ENCODE measurements at places on chromosomes 12 and 14.

DNA sequence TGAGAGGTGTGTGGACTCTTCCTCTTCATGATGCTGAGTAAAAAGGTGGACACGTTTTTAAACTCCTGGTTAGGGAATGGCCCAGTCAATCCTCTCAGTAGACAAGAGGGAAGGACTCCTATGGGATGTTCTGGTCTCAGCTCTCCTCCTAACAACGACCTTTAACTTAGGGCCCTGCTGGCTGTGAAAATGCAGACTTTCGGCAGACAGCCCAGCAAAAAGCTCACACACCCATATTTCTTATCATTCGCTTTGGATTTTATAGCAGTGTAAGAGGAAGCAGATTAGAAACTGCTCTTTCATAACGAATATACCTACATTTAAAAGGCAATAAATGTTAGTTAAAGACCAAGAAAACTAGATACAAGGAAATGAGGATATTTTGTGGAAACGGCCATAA, 18.0 kb upstream of the YARS2 start:
- peaks cover 57% of the 10 kb centered on the region for H3K27me3 ChIP-seq
- no peak for ATAC-seq
- H3K27ac ChIP-seq, result no peak overlapping the region
- no peaks in the 10 kb centered on the region for H3K36me3 ChIP-seq
- no peaks in the 10 kb centered on the region for H3K4me1 ChIP-seq

DNA sequence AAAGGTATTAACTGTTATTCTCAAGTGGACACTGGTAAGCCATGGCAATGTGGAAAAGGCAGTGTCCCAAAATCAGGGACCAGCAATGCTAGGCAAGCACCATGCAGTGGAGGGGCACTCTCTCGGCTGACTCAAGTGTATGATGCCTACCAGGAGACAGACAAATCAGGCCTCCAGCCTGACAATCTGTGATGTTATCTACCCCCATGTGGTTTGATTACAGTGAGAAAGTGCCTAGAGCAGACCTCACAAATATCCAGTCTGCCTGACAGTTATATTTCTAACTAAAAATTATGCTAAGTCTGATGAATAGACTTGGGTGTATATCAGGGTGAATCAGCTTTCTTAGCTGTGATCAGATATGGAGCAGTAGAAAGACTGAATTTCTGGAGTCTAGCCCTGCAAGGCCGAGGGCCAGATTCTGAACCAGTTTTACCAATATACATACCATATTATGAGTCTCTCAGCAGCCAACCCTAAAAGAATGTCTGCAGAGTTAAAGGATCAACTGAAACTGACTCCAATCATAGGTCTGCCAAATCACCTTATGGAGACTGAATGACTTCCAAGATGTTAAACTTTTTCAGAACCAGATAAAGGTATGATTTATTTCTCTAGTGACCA, 3.2 kb downstream of the PLBD1 start:
- ATAC-seq, result no peak
- H3K4me3 ChIP-seq, result no peak overlapping the region
- no peaks in the 10 kb centered on the region for H3K36me3 ChIP-seq

- no peaks in the 10 kb centered on the region for H3K36me3 ChIP-seq
- peaks cover 17% of the 10 kb centered on the region for H3K27me3 ChIP-seq
- H3K4me1 ChIP-seq, result peaks cover 22% of the 10 kb centered on the region
- H3K4me3 ChIP-seq, result no peak overlapping the region
- peak; percentile 87 for ATAC-seq
Measured at GRCh38 chr12:67515679-67516340, 132.7 kb upstream of the DYRK2 start.

- no peak overlapping the region for H3K27ac ChIP-seq
- H3K36me3 ChIP-seq, result no peaks in the 10 kb centered on the region
Measured at GRCh38 chr14:100677152-100677551, 49.5 kb upstream of the DLK1 start.

DNA sequence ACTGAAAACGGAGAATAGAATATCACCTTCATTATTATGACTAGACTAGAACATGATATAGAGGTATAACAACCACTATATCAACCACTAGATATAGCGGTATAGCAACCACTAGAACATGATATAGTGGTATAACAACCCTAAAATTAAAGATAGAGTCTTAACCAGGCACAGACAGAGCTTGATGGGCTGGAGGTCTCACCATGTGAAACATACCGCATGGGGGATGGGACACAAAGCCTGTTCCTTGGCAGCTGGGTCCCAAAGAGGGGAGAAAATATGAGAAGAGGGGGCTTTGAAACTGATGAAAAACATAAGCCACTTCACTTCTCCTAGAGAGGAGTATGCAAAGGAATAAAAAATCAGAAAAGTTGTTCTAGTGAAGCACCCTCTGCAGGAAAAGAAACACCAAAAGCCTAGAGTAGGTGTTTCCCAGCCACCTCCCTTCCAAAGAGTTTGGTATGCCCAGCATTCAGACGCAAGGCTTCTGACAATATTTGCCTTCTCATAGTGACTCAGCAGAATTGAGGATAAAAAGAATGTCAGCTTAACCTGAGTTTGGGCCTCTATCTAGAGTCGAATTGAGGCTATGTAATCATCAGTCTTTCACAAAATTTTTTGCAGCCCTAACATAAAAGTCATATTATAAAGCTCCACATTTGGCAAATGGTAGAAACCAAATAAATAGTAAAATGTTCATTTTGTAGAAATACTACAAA, 316.4 kb downstream of the NOVA1 start:
- no peaks in the 10 kb centered on the region for H3K36me3 ChIP-seq
- no peak for ATAC-seq

GRCh38 chr12:28958553-28959195, 190.4 kb upstream of the FAR2 start:
- no peak overlapping the region for H3K4me3 ChIP-seq
- ATAC-seq, result no peak
- H3K4me1 ChIP-seq, result no peaks in the 10 kb centered on the region

DNA sequence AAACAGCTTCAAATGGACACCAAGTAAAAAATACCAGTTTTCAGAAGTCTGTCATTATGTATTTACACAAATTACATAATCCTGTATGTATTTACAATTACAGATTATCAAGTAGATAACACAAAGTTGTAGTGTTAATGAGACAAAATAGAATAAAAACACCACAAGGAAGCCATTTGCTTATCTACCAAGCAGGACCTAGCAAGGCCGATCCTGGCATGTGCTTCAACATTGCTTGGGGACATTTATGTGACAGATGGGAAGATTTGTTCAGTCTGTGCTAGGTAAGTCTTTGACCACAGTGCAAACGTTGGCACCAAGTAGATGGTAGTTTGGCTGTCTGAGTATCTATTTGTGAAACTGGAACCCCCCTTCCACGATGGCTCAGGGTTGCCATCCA, 35.8 kb downstream of the BCAT1 start:
- no peaks in the 10 kb centered on the region for H3K4me1 ChIP-seq
- no peak overlapping the region for H3K27ac ChIP-seq
- no peaks in the 10 kb centered on the region for H3K27me3 ChIP-seq
- ATAC-seq, result no peak
- H3K4me3 ChIP-seq, result no peak overlapping the region
- H3K36me3 ChIP-seq, result no peaks in the 10 kb centered on the region

DNA sequence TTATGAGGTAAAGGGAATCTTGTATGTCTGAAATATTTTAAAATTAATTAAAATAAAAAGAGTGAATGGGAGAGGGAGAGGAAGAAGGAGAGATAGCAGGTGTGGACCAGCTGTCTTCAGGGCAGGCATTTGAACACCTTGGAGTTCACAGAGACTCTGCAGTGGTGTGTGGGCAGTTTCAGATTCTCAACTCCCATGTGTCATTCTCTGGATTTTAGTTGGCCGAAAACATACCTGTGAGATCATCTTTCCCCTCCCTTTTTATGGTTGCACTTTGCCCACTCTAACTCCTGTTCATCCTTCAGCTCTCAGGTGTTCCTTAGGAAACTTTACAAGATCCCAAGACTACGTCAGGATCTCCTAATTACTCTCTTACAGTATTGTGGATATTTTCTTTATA, 108.1 kb downstream of the ERC1 start:
- H3K27ac ChIP-seq, result no peak overlapping the region
- no peak for ATAC-seq

- H3K36me3 ChIP-seq, result peaks cover 36% of the 10 kb centered on the region
- H3K27me3 ChIP-seq, result no peaks in the 10 kb centered on the region
- no peak overlapping the region for H3K27ac ChIP-seq
- no peak for ATAC-seq
- H3K4me1 ChIP-seq, result no peaks in the 10 kb centered on the region
Measured at GRCh38 chr14:77296155-77296554, 24.5 kb downstream of the POMT2 start.

GRCh38 chr14:104385111-104385510, 194.5 kb upstream of the C14orf180 start:
- H3K4me3 ChIP-seq, result no peak overlapping the region
- H3K4me1 ChIP-seq, result peaks cover 43% of the 10 kb centered on the region
- no peak for ATAC-seq
- H3K36me3 ChIP-seq, result peaks cover 6% of the 10 kb centered on the region

DNA sequence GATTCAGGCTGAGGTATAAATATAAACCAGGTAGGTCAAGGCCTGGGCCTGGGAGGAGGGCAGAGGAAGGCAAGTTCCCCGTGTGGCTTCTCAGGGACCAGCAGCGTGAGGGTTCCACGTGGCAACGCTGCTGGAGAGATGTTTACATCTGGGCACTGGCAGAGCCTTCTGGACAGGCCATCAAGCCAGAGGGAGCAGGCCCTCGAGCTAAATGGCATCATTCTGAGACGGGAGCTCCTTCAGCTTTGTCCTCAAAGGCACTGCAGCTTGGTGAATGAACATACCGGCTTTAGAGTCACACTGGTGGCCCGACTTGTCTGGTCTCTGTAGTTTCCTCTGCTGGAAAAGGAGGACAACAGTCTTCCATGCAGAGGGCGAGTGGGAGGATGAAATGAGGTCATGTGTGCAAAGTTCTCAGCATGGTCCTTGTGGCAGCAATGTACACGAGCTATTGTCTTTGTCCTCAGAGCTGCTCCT, 231.3 kb downstream of the ZFP36L1 start:
- no peaks in the 10 kb centered on the region for H3K36me3 ChIP-seq
- peaks cover 7% of the 10 kb centered on the region for H3K4me1 ChIP-seq
- peak overlapping the region; percentile 44 for H3K27ac ChIP-seq
- no peak overlapping the region for H3K4me3 ChIP-seq

GRCh38 chr12:15956413-15957185, 45.5 kb downstream of the DERA start:
- no peaks in the 10 kb centered on the region for H3K4me1 ChIP-seq
